ENCODE measurements at places on chromosomes 16 and 17.
A peak's percentile ranks its signal among the peaks of the same experiment; 100 is the strongest.

DNA sequence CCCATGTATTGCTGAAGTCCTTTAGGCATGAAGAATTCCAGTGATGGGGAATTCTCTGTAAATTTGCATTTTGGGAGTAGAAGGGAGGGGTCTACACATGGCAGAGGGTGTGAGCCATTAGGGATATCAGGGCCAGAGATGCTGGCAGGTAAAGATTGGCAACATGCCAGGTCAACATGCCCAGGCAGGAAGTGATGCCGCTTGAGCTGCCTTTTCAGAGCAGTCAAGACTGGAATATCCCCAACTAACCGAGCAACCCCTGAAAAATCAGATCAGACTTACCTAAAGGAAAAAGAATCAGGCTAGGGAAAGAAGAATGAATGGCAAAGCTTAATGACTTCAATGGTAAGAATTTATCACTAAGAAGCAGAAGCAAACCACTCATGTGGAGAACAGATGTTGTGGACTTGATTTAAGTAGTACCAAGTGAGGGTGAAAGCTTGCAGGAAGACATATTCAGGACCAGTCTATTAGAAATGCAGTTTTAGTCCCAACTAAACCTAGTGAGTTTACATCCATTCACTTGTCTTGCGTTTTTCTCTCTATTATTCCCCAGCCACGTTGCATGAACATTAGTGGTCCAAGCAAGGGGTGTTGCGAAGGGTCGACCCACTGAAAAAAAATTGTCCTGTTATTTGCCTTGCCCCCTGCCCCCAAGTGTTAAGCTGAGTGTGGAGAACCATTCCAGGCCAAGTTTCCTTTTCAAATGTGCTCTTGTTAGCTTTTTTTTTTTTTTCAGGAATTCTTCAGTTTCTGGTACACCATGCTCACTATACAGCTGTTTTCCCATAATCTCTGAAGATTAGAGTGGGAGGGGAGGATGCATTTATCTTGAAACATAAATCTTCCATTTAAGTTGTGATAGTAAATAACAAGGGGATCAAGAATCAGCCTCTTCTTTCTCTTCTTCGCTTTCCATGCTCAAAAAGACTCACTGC lies 105.2 kb downstream of the ABCA8 start:
- DNase-seq, result no peak

GRCh38 chr16:83501481-83501880 lies 306.3 kb upstream of the HSBP1 start:
- no peak for DNase-seq

GRCh38 chr17:9169116-9169515 lies 147.8 kb downstream of the NTN1 start:
- DNase-seq, result no peak

DNA sequence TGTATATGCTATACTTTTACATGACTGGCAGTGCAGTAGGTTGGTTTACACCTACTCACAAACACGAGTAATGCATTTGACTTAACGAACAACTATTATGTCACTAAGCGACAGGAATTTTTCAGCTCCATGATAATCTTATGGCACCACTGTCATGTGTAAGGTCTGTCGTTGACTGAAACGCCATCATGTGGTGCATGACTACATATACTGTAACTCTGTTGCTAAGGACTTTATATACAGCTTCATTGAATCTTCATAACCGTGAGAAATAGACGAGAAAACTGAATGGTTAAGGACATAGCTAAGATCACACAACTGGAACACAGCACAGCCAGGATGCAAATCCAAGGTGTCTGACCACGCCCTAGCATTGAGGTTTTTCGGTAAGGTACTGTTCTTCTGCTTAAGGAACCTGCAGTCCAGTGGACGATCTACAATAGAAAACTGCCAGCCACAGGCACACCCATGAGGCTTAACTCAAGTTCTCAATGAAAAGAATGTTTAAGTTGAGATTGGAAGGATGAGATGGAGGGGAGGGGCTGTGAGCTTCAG lies 3.3 kb downstream of the CFAP20 start:
- DNase-seq, result no peak

GRCh38 chr16:87956098-87956364 lies 4.8 kb downstream of the BANP start:
- no peak for DNase-seq

GRCh38 chr16:6146874-6147425 lies 1049.4 kb upstream of the EEF2KMT start:
- DNase-seq, result no peak

GRCh38 chr17:19242323-19242722 lies 5.2 kb downstream of the EPN2 start:
- no peak for DNase-seq

GRCh38 chr17:78878871-78879527 lies 24.0 kb downstream of the CEP295NL start:
- no peak for DNase-seq

DNA sequence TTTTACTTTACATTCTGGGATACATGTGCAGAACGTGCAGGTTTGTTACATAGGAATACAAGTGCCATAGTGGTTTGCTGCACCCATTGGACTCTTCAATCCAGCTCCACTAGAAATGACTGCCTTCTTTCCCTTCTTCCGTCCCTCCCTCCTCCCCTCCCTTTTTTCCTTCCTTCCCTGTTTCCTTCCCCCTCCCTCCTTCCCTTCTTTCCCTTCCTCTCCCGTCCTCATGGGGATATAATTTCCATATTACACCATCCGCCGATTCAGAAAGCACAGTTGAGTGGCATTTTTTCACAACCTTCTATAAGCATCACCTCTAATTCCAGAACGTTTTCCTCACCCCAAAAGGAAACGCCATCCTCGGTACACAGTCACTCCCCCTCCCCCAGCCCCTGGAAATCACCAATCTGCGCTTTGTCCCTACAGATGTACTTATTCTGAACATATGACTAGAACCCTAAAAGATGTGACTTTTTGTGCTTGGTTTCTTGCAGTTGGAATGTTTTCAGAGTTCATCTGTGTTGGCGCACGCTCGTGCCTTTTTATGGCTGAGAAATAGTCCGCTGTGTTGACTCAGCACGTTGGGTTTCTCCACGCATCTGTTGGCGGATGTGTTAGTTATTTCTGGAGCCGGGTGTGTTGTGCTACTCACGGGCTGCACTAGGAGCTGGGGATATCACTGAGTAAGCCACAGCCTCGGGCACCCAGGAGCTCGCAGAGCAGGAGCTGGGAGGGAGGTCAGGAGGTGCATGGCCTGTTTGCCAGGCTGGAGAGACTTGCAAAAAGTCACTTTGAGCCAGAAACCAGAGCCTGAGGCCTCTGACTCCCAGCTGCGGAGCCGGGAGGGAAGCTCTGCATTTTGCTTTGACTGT lies 336.4 kb downstream of the SEC14L1 start:
- peak; percentile 70 for DNase-seq

DNA sequence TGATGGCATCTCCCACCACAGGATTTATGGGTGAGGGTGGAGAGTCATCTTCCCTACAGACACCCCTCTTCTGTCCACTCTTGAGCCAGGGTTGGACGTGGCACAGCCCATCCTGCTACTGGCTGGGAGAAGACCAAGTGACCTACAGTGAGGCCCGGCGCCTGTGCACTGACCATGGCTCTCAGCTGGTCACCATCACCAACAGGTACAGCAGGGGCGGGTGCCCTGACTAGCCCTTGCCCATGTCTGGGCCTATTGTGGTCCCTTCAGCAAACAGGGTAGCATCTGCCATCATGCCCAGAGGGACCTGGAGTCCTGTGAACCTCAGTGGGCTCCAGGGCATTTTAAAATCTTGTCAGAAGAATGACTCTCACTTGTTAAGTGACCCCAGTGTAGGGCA lies 48.2 kb downstream of the MRC2 start:
- no peak for DNase-seq

- DNase-seq, result no peak
Measured at GRCh38 chr17:63652106-63652505, 29.9 kb downstream of the MAP3K3 start.

- DNase-seq, result no peak
Measured at GRCh38 chr17:29483503-29483902, 83.3 kb downstream of the ABHD15 start.

DNA sequence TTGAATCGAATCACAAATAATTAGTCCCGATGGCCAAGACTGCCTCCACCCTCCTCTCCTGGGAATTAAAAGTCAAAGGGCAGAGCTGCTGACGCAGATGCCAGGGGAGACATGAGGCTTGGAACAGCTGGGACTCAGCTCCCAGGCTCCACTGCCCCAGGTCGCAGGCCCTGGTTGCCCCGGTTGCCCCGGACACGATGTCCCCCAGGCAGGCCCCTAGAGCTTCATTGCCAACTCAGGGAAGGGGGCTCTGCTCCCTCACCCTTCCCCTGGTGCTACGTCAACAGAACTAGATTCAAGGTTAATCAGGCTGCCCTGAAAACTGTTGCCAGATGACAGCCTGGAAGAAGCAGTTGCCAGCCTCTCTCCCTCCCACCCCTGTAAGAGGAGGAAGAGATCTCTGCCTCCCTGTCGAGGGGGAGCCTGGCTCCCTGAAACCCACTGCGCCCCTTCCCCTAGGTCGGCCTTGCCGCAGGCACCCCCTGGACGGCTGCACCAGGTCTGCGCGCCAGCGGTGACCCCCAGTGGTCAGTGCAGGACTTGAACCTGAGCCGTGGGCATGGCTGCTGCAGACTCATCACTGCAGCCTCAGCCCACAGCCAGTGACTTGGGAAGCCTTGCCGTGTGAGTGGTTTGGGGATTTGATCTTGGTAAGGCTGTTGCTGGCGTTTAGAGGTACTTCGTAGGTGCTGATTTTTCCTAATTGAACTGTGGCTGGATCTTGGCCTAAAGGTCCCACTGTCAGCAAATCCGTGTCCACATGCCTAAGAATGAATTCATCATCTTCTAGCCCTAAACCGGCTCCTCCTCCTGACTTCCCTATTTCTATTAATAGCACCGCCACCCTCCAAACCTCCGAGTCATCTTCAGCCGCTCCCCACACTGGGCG lies 84.1 kb upstream of the TOB1 start:
- peak; percentile 90 for DNase-seq

- no peak for DNase-seq
Measured at GRCh38 chr17:2175294-2175628, 120.4 kb downstream of the HIC1 start.

DNA sequence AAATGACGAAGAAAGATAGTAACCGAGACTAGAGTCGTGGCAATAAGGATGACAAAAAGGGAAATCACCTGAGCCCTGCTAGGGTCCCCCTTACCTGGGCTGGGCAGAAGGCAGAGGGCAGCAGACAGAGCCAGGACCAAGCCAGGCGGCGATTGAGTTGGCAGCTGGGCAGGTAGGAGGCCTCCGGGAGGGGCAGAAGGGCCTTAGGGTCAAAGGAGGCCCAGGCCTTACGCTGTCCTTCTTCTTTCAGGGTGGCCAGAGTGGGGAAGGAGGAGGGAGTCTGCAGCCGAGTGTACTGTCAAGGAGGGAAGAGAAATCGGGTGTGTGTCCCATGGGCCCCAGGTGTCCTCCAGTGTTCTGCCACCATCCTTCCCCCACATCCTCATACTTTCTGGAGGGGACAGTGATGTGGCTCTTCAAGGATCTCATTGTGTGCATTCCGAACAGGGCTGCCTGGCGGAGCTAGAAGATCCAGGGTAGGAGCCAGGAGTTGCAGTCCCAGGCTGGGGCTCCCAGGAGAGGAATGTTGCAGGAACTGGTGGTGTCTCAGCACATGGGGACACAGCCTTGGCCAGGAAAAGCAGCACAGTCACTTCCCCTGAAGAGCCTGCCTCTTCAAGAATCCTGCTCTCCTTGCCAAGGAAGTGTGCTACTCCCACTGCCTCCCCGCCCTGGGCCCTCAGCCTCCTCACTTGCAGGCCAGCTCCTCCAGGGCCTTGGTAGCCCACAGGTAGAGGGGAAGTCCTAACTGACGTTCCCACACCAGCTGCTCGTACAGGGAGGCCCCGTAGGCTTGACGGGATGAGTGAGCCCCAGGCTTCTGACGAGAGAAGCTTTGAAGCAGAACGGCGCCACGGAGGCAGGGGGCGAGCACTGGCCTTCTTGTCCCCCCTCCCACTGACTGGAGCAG lies 13.2 kb downstream of the CTC1 start:
- no peak for DNase-seq

DNA sequence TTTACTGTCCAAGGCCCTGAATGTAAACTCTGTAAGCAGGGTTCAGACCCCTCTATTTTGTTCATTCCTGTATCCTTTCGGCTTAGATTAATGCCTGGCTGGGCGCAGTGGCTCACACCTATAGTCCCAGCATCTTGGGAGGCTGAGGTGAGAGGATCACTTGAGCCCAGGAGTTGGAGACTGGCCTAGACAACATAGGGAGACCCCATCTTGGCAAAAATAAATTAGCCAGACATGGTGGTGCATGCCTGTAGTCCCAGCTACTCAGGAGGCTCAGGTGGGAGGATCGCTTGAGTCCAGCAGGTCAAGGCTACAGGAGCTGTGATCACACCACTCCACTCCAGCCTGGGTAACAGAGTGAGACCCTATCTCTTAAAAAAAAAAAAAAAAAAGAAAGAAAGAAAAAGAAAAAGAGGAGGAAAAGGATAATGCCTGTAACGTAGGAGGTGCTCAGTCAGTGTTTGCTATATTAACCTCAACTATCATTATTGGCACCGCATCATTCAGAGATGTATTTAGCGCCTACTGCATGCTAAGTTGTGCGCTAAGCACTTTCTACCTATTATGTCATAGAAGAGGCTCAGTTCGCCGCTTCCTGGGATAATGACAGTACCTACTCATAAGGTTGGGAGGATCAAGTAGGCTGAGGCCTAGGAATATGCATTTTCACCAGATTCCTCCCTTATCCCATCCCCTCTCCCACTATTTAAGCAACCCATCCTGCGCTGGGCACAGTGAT lies 5.0 kb downstream of the SOCS1 start:
- no peak for DNase-seq

- DNase-seq, result no peak
Measured at GRCh38 chr16:64180136-64180900, 941.5 kb downstream of the CDH11 start.

- DNase-seq, result no peak
Measured at GRCh38 chr16:56689171-56689570, 6.9 kb downstream of the MT1X start.

- DNase-seq, result no peak
Measured at GRCh38 chr17:50149091-50149416, 1.4 kb downstream of the PPP1R9B start.

GRCh38 chr17:82338858-82339633 lies 5.5 kb upstream of the SECTM1 start:
- DNase-seq, result no peak

DNA sequence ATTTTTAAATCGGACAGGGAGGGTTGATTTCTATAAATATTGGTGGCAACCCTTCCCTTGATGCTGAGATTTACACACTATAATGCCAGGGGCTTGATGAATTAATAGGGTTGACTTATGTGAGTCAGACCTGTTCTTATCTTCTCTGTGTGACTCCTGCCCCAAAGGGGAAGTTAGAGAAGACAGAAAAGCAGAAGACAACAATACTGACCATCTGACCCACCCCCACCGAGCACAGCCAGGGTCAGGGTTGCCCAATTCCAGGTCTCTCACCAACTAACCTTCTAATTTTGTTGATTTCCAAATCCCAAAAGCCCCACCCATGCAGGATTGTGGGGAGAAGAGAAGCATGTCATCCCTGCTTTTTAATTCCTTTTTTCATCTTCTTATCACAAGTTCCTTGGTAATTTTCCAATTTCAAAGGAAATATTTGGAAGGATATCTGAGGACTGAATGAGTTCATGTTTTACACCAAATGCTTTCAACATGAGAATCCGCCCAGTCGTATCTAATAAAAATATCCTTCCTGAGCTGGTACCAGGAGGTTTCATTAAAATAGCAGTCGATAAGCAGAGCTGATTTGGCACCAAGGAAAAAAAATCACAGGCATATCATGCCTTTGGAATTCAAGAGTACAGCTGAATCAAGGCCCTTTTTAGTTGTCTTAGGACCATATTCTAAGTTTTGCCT lies 603.4 kb upstream of the CDH11 start:
- DNase-seq, result peak; percentile 56

Data from suppressor macrophage treated with lipopolysaccharide for 1 hour (primary cell).